KG1 (cell line): ENCODE measurements at places on chromosomes 4 and X.

DNA sequence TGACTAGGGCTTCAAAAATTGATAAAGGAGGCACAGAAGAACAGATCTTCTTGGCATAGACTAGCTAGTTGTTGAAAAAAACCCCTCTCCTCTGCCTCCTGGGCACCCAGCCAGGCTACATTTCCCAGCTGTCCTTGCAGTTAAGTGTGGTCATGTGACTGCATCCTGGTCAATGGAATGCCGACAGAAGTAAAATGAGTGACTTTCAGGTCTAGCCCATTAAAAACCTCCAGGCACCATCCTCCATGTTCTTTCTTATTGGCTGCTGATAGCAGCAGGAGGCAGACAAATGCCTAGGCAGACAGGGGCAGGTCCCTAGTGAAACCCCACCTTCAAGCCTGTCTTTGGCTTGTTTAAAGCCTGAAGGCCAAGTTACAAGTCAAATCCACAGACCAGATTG, 35.3 kb downstream of the ATXN3L start:
- no peak for DNase-seq

- no peak for DNase-seq
Measured at GRCh38 chrX:150700107-150700506, 6.9 kb downstream of the MTMR1 start.

DNA sequence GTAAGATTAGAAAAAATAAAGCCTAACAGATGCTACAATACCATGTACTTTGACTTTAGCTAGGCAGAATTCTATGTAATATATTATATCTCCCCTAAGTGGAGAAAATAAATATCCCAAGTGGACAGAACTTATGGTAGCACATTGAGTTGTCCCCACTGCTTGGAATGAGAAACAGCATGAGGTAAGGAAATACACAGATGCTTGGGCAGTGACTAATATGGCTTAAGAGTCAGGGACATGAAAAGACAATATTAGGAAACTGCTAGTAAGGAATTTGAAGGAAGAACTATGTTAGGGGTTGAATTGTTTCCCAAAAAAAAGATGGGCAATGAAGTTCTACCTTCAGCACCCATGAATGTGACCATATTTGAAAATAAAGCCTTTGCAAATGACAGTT, 2265.1 kb downstream of the PCDH7 start:
- DNase-seq: no peak

DNA sequence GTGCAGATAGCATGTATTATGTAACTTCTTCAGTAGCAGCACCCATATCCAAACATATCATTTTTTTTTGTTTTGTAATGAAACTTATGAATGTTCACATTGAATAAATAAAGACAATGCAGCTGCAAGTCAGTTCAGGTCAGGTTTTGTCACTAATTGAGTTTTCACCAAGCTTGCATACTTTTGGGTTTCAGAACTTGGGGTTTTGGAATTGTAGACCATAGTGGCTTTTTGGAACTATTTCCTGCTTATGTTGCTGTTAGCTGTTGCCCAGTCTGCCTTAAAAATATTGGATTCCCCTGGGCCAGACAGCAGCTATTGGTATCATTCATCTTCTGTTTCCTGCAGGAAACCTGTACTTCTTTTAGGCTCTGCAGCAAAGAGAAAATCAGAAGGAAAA, 113.4 kb upstream of the LIMCH1 start:
- DNase-seq: no peak
